ENCODE measurements at places on chromosomes 1 and 21. TPM values are rescaled to one million over a fixed set of nuclear protein-coding genes. Genes with fewer than 3 reads are reported as not detected.
A peak's percentile ranks its signal among the peaks of the same experiment; 100 is the strongest.

DNA sequence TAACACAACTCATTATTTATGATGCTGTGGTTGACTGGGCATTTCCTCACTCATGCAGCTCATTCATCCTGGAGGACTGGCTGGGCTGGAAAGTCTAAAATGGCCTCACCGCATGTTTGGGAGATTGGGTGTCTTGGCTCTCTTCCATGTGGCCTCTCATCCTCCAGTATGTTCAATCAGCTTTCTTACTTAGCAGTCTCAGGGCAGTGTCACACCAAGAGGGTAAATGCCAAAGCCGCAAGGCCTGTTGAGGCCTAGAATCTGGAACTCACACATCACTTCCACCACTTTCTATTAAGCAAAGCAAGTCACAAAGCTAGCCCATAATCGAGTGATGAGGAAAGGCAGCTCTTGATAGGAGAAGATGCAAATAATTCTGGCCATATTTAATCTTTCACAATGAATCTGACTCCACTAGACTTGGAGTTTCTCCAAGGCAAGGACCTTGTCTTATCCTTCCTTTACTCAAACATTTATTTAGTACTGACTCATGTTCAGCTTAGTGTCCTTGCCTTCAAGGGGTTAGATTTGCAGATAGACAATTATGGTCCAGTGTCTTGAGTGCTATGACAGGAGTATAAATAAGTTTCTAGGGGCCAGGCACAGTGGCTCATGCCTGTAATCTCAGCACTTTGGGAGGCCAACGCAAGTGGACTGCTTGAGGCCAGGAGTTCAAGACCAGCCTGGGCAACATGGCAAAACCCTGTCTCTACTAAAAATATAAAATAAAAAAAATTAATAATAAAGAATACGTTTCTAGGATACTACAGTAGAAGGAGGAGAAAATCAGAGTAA, 45.1 kb downstream of the TMEM53 start:
- no peak for DNase-seq

DNA sequence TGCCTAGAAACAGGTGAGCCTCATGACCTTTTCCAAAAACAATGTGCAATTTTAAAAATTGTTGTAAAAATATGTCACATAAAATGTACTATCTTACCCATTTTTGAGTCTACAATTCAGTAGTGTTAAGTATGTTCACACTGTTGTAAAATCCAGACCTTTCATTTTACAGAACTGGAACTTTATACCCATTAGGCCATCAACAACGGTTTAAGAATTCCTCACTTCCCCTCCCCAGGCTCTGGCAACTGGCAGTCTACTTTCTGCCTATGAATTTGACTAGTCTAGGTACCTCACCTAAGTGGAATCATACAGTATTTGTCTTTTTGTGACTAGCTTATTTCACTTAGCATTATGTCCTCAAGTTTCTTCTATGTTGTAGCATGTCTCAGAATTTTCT, 8.6 kb downstream of the CTSE start:
- DNase-seq = no peak

DNA sequence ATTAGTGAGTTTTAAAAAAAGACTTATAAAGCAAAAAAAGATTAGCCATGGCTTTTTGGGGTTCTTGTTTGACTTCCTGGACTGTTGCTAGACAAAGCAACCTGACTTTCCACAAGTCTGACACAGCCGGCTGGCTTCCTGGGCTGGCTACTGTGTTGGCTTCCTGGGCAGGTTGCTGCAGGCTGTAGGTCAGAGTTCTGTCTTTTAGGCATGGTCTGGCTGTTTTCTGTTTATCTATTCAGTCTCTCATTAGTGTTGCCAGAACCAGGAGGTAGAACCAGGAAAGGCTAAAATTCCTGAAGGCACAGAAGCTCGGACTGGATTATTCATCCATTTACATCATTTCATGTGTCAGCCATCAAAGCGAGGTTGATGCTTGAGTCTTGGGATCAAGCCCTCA, 88.6 kb upstream of the SLC35F3 start:
- no peak for DNase-seq

- no peak for DNase-seq
Measured at GRCh38 chr1:81920245-81920740, 119.6 kb downstream of the ADGRL2 start.

GRCh38 chr21:32772281-32773047, 909 bp upstream of the PAXBP1 start:
- DNase-seq = peak; percentile 7

DNA sequence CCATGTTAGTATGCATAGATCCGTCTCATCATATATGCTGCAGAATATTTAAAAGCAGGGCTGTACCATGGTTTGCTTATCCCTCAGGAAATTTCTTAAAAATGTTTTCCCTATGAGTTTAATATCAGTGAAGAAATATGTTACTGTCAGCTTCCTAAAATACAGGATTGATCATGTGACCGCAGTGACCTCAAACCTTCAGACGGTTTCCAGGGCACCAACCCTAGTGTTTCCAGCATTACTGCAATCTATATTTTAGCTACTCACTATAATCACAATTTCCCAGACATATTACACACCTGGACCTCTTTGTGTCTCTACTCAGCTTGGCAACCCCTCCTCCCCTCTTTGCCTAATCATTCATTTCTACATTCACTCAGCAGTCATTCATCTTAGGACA, 7.7 kb upstream of the SDHB start:
- no peak for DNase-seq

GRCh38 chr1:228513236-228513900, 26.2 kb downstream of the RNF187 start:
- DNase-seq = no peak

The SPRR2F gene
- total RNA-seq = not detected

DNA sequence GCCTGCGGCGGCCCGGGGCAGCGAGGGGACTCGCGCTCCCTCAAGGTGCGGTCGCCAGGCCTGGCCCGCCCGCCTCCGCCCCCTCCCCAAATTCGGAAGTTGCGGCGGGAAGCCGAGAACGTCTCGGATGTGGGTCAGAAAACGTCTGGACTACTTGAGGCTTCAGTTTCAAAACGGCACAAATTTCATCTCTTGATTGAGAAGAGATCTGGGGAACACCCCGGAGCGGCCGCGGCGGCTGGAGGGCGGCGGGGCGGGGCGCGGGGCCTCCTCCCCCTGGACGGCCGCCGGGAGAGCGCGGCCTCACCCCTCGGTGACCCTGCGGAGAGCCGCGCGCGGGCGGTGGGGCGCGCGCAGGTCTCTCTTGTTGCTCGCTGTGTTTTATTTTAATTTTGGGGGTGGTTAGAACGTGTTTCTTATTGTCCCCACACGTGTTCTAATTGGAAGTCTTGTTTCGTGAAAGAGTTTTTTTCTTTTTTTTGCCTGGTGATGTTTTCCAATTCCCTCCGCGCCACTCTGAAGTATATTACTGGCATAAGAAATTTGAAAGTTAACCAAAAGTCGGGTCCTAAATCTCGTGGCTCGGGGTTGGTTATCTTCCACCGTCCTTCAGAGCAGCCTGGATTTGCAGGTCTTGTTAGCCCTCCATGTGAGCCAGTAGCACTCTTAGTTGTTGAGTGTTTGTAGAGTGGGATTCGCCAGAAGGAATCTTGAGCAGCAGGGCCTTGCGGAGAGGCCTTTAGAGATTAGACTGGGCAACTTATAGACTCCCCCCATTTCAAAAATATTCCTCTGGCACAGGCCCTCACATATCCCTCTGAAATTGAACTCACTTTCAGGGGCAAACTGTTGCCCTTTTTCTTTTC, 749 bp downstream of the PCBP3 start:
- DNase-seq = no peak

DNA sequence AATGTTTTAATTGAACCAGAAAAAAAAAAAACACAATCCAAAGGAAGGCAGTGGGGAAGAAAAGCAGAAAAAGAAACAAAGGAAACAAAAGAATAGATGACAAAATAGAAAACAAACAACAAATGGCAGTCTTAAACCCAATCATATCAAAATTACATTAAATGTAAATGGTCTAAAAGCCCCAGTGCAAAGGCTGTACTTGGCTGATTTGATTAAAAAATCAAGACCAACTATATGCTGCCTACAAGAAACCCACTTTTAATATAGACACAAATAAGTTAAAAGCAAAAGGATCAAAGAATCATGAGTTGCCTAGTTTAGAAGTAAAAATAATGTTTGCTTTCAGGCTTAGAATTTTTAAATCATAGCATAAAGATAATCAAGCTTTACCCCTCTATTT, 19.8 kb upstream of the C1orf115 start:
- no peak for DNase-seq

The LAMC2 gene
- total RNA-seq = 498 TPM

DNA sequence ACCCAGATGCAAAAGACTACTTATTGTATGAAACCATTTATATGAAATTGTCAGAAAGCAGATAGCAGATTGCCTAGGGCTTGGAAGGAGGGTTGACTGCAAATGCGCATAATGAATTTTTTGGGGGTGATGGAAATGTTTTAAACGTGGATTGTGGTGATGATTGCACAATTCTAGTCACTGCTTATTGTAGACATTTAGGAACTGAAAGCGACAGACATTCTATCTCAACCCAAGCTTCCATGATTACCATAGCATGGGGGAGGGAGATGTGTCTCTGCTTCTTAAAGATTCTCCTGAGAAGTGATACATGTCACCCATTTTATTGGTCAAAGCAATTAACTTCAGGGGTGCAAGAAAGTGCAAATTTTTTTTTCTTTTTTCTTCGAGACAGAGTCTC, 2.8 kb upstream of the MTF2 start:
- DNase-seq = no peak

The SLC9C2 gene
- not detected for total RNA-seq

- DNase-seq = no peak
Measured at GRCh38 chr1:237029850-237030535, 12.0 kb upstream of the RYR2 start.

The FRRS1 gene
- 39.1 TPM for total RNA-seq

The KRTAP23-1 gene
- not detected for total RNA-seq

DNA sequence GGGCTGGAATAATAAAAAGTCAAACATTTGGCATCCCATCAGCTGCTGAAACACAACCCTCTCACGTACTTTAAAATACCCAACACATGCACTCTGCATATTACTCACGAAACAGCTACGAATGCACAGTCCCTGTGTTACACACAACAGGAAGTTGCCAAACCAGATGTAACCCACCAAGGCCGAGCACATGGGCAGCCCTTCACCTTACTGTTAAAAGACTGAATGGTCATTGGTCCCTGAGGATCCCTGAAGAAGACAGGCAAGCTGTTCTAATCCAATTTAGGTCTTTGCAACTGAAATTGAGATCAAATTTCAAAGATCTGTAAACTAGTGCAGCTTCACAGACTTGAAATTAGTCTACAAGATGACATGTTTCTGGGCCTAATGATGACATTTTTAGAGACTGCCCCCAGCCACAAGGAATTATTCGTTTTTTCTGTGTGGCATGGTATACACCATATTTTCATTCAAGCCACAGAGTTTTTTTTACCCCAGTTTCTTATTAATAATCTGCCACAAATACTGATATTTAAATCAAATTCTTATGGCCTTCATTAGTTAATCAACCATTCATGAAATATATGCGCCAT, 25.6 kb upstream of the IER5 start:
- no peak for DNase-seq

The PTGS2 gene
- 78.2 TPM for total RNA-seq

The BTBD8 gene
- total RNA-seq = 4.0 TPM

The RASSF5 gene
- total RNA-seq = 6.1 TPM

DNA sequence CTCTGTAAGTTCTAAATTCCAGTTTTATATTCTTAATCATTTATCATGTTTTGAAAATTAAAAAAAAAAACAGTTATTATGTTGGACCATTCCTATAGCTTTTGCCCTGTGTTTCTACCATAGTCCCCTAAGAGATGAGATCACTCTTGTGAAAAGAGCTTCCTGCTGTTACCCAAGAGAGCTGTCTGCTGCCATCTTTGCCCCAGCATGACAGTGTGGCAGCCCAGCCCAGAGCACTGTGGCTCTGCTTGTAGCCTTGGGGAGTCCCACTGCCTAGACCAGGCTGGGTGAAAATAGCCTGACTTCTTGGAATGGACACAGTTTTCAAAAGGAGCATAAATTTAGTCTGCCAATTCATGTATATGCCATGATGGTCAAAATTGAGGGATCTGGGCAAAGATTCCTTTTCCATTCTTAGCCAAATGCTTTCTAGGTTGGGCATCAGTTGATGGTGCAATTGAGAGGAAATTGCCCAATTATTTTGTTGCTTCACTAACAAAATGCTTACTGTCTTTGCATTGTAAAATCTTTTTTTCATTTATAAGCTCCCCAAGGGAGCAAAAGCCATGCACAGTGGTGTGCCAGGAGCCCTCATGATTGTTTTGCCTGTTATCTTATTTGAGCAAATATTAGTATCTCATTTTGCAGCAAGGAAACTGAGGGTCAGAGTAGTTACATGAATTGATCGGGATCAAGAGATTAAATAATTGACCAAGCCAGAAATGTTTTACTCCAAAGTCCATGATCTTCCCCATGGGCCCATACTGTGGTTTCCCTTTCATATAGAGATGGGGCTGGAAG, 72.8 kb downstream of the ETS2 start:
- DNase-seq = no peak

The TNFRSF14 gene
- total RNA-seq = 24.4 TPM

GRCh38 chr1:113215015-113215414, 142.0 kb downstream of the LRIG2 start:
- no peak for DNase-seq

- no peak for DNase-seq
Measured at GRCh38 chr1:204356997-204357396, 2.7 kb downstream of the PLEKHA6 start.

- no peak for DNase-seq
Measured at GRCh38 chr1:239169276-239169675, 217.1 kb upstream of the CHRM3 start.

- DNase-seq = peak; percentile 72
Measured at GRCh38 chr1:233654658-233655280, 40.9 kb downstream of the KCNK1 start.

The APOBEC4 gene
- not detected for total RNA-seq

DNA sequence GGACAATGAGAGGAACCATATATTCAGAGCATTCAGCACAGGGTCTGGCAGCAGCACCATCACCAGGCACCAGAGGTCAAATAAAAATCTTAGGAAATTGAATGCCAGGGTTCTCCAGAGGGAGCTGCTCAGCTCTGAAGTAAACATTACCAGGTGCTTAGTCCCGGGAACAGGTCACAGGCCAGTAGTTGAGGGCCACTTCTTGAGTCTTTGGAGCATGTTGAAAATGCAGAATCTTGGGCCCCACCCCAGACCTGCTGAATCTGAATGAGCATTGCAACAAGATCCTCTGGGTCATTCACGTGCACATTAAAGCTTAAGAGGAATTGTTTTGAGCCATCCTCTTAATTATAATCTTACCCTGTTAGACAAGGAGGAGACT, 33.8 kb downstream of the PHC2 start:
- no peak for DNase-seq

The RIPPLY3 gene
- 0.17 TPM for total RNA-seq
